ENCODE measurements at places on chromosomes 11 and 22. TPM values are rescaled to one million over a fixed set of nuclear protein-coding genes. Genes with fewer than 3 reads are reported as not detected.

C11orf52 gene
- 1.2 TPM for total RNA-seq

RNF26 gene
- total RNA-seq: 14.0 TPM

SLC25A18 gene
- 2.7 TPM for total RNA-seq

- no peak for DNase-seq
These were observed 170.1 kb downstream of the GRIK4 start for GRCh38 chr11:120681434-120682331.

DNA sequence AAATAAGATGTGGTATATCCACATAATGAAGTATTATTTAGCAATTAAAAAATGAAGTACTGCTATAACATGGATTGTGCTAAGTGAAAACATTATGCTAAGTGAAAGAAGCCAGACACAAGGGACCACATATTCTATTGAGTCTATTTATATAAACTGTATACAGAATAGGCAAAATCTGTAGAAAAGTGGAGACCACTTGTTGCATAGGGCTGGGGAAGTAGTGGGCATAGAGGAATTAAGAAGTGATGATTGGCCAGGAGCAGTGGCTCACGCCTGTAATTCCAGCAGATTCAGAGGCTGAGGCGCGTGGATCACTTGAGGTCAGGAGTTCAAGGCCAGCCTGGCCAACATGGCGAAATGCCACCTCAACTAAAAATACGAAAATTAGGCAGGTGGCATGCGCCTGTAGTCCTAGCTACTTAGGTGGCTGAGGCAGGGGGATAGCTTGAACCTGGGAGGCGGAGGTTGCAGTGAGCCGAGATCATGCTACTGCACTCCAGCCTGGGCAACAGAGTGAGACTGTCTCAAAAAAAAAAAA is 109.6 kb downstream of the RBFOX2 start:
- DNase-seq: no peak

- no peak for DNase-seq
These were observed 389.0 kb downstream of the TBC1D22A start for GRCh38 chr22:47151490-47151889.

DNA sequence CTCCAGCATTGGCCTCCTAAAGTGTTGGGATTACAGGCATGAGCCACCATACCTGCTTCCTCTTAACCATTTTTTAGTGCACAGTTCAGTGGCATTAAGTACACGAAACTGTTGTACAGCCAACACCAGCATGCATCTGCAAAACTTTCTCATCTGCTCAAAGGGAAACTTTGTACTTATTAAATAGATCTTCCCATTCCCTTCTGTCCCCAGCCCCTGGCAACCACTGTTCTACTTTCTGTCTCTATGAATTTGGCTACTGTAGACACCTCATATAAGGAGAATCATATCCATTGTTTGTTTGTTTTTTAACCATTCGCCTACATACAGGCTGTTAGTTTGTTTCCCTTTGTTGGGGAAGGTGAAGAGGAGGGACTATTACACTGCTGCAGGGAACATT is 6.5 kb upstream of the EP300 start:
- DNase-seq: no peak

DNA sequence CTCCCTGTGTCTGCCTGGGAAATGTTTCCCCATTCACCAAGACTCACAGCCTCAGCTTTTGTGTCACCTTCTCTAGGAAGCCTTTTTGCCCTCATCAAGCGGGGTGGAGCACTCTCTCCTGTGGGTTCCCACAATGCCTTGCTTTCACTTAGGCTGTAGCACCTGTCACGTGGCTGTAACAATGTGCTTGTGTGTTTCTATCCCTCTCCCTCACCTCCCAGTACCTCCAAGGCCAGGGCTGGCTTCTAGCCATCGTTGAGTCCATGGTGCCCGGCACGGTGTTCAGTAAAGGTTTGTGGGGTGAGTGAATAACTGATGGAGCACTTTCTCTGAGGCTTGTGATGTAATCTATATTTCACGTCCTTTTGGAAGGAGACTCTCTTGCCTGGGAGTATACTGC is 153.2 kb downstream of the TTC17 start:
- no peak for DNase-seq

GRCh38 chr22:26316732-26317285 is 112.3 kb upstream of the ASPHD2 start:
- no peak for DNase-seq
